Adrenal gland (tissue), 19 donors: ENCODE measurements at places on chromosomes 16 and 17. TPM values are rescaled to one million over a fixed set of nuclear protein-coding genes. Genes with fewer than 3 reads are reported as not detected.

The ARHGDIG gene
- total RNA-seq = not detected

The CNGB1 gene
- total RNA-seq = not detected

The MGAT5B gene
- 0.26 TPM for total RNA-seq

The TAC4 gene
- total RNA-seq = not detected

The CYB5B gene
- 670 TPM for total RNA-seq

DNA sequence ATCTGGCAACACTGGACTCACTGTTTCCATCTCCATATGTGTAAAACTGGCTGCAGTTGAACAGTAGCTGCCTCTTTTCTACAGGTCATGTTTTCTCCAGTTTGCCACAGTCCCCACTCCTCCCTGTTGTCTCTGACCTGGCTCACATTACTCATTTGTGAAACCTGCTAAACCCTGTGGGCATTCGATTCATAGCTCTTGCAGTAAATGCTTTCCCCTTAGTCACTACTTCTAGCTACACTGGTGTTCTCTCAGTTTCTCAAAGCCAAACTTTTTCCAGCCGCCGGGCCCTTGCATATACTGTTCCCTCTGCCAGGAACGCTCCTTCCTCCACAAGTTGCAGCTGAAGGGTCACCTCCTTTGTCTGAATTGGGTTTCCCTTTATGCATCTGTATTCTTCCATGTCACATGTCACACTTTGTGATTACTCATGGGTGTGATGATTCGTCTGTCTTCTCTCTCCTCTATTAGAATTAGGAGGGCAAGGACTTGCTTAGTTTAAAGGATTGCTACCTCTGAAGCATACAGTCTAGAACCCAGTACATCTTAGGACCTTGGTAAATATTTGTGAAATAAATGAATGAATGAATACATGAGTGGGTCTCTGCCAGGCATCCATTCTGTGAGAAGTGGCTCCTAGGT, 15.0 kb upstream of the MT4 start:
- no peaks in the 10 kb centered on the region for H3K27me3 ChIP-seq
- DNase-seq = no peak
- peak overlapping the region; percentile 6 for H3K27ac ChIP-seq

DNA sequence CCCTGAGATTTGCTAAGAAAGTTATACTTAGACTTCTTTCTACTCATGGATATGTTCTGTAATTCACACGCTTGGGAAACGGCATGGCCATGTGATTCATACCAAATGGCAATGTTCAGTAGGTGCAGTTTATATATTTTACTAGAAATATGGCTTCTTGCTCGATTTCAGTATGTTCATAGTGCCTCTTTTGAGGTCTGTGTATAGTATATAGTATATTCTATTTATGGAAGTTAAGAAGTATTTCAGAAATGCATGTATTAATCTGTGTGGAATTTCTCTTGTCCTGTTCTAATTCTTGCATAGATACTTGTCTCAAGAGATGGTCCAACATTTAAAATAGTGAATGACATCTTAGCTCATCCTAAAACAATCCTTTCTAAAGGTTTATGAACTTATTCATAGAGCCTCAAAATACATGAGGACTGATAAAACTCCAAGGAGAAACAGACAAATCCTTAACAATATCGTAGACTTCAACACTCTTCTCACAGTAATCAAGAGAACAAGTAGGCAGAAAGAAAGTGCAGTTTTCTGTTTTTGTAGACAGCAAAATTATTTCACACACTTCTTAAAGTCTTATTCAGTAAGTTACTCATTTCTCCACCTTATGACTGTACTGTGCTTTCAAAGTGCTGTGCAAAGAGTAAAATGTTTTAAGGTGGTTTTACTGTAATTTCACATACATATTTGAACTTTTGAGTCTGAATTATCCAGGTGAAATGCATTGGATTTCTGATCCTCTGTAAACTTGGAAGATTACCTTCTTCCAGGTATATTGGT, 11.1 kb downstream of the BPTF start:
- no peak for DNase-seq
- H3K27me3 ChIP-seq = no peaks in the 10 kb centered on the region
- no peak overlapping the region for H3K4me3 ChIP-seq
- H3K27ac ChIP-seq = no peak overlapping the region

DNA sequence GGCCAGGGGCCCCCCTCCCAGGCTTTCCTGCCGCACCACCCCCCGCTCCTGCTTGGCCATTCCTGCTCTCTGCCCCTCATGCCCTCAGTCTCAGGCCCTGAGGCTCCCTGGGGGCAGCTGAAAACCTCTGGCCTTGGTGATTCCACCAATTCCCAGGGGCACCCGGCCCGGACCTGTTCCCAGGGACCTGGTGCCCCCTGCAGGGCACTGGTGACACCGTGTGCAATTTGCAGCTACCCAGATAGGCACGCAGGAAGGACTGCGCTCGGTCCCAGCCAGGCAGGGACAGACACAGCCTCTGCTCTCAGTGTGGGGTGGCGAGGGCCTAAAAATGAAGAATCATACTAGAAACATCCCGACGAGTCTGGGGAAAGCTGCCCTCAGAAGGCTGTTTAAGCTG, 13.4 kb downstream of the WFDC1 start:
- DNase-seq = peak; percentile 38
- H3K27me3 ChIP-seq = peaks cover 11% of the 10 kb centered on the region
- H3K27ac ChIP-seq = no peak overlapping the region
- peaks cover 7% of the 10 kb centered on the region for H3K4me1 ChIP-seq
- no peaks in the 10 kb centered on the region for H3K36me3 ChIP-seq

GRCh38 chr16:86042393-86042792, 143.4 kb downstream of the IRF8 start:
- no peak for DNase-seq
- H3K4me1 ChIP-seq = no peaks in the 10 kb centered on the region
- H3K36me3 ChIP-seq = no peaks in the 10 kb centered on the region
- H3K27ac ChIP-seq = no peak overlapping the region
- H3K4me3 ChIP-seq = no peak overlapping the region
- peaks cover 7% of the 10 kb centered on the region for H3K27me3 ChIP-seq

DNA sequence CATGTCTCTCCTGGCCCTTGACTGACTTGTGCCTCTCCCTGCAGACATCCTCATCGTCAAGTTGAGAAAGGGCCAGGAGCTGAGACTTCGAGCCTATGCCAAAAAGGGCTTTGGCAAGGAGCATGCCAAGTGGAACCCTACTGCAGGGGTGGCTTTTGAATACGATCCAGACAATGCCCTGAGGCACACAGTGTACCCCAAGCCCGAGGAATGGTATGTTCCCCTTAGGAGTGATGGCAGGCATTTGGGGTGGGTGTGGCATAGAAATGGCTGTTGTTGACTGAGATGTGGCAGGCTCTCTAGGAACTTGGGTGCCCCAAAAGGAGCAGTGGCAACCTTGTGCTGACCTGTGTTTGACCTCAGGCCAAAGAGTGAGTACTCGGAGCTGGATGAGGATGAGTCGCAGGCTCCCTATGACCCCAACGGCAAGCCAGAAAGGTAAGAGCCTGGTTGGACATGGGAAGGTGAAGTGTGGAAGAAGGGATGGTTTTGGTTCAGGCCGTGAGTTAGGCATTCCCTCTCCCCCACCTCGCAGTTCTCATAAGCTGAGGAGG, 7.5 kb downstream of the POLR2C start:
- DNase-seq = no peak
- H3K4me1 ChIP-seq = peaks cover 30% of the 10 kb centered on the region
- peaks cover 96% of the 10 kb centered on the region for H3K36me3 ChIP-seq
- no peak overlapping the region for H3K4me3 ChIP-seq
- no peak overlapping the region for H3K27ac ChIP-seq
- no peaks in the 10 kb centered on the region for H3K27me3 ChIP-seq

- H3K4me3 ChIP-seq = no peak overlapping the region
- no peaks in the 10 kb centered on the region for H3K27me3 ChIP-seq
- peaks cover 45% of the 10 kb centered on the region for H3K4me1 ChIP-seq
Measured at GRCh38 chr16:75254359-75254837, 3.0 kb upstream of the BCAR1 start.

GRCh38 chr17:1010586-1010985, 13.7 kb downstream of the TIMM22 start:
- H3K27ac ChIP-seq = no peak overlapping the region
- peaks cover 9% of the 10 kb centered on the region for H3K4me1 ChIP-seq
- no peak for DNase-seq
- H3K36me3 ChIP-seq = no peaks in the 10 kb centered on the region
- H3K4me3 ChIP-seq = no peak overlapping the region
- no peaks in the 10 kb centered on the region for H3K27me3 ChIP-seq

- no peak for DNase-seq
- H3K4me3 ChIP-seq = no peak overlapping the region
- no peaks in the 10 kb centered on the region for H3K4me1 ChIP-seq
- H3K27ac ChIP-seq = no peak overlapping the region
Measured at GRCh38 chr16:17775061-17775460, 304.3 kb upstream of the XYLT1 start.

- H3K27ac ChIP-seq = peak overlapping the region; percentile 68
- no peaks in the 10 kb centered on the region for H3K36me3 ChIP-seq
- H3K4me3 ChIP-seq = no peak overlapping the region
- H3K27me3 ChIP-seq = no peaks in the 10 kb centered on the region
Measured at GRCh38 chr17:78783711-78784324, 1.7 kb upstream of the CYTH1 start.

- H3K4me1 ChIP-seq = peaks cover 37% of the 10 kb centered on the region
- H3K4me3 ChIP-seq = no peak overlapping the region
- no peak overlapping the region for H3K27ac ChIP-seq
- no peaks in the 10 kb centered on the region for H3K36me3 ChIP-seq
- DNase-seq = no peak
Measured at GRCh38 chr16:67860589-67861398, 12.1 kb upstream of the EDC4 start.

- H3K27me3 ChIP-seq = peaks cover 4% of the 10 kb centered on the region
- H3K27ac ChIP-seq = no peak overlapping the region
- H3K36me3 ChIP-seq = no peaks in the 10 kb centered on the region
- no peak overlapping the region for H3K4me3 ChIP-seq
- no peaks in the 10 kb centered on the region for H3K4me1 ChIP-seq
- DNase-seq = no peak
Measured at GRCh38 chr17:15349119-15349518, 7.7 kb upstream of the TEKT3 start.

GRCh38 chr17:52982331-52982730, 823.8 kb upstream of the CA10 start:
- H3K36me3 ChIP-seq = no peaks in the 10 kb centered on the region
- no peak overlapping the region for H3K27ac ChIP-seq
- H3K4me3 ChIP-seq = no peak overlapping the region
- H3K4me1 ChIP-seq = no peaks in the 10 kb centered on the region
- H3K27me3 ChIP-seq = no peaks in the 10 kb centered on the region

DNA sequence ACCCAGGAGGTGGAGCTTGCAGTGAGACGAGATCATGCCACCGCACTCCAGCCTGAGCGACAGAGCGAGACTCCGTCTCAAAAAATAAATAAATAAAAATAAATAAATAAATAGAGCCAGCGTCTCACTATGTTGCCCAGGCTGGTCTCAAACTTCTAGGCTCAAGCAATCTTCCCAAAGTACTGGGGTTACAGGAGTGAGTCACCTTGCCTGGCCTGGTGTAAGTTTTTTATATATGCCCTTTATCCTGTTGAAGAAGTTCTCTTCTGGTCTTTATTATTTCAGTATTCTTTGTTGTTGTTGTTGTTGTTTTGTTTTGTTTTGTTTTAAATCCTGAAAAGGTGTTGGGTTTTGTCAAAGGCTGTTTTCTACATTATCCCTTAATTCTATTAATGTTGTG, 30.1 kb upstream of the ABCC1 start:
- no peaks in the 10 kb centered on the region for H3K4me1 ChIP-seq
- H3K36me3 ChIP-seq = no peaks in the 10 kb centered on the region
- DNase-seq = no peak

DNA sequence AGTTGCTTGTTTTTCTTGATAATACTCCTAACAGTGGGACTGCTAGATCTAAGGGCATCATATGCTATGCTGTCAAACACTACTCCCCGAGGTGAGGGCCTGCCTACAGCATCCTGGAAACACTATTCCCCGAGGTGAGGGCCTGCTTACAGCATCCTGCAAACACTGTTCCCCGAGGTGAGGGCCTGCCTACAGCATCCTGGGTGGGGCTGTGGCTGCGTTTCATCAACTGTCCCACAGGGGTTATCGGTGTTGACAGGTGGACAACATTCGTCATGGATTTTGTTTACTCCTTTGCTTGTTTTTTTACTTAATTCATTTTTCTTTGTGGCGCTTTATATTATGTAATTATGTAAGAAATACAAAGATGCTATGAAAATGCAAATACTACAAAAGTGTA, 22.5 kb downstream of the NPRL3 start:
- H3K27ac ChIP-seq = no peak overlapping the region
- no peaks in the 10 kb centered on the region for H3K27me3 ChIP-seq
- no peak overlapping the region for H3K4me3 ChIP-seq
- DNase-seq = no peak
- peaks cover 17% of the 10 kb centered on the region for H3K4me1 ChIP-seq

- no peak overlapping the region for H3K27ac ChIP-seq
- H3K27me3 ChIP-seq = no peaks in the 10 kb centered on the region
- H3K36me3 ChIP-seq = no peaks in the 10 kb centered on the region
- no peak for DNase-seq
- H3K4me1 ChIP-seq = peaks cover 4% of the 10 kb centered on the region
- no peak overlapping the region for H3K4me3 ChIP-seq
Measured at GRCh38 chr17:17527534-17527933, 31.3 kb upstream of the RASD1 start.

GRCh38 chr16:31572821-31573220, 45.1 kb downstream of the AHSP start:
- H3K27me3 ChIP-seq = peaks cover 20% of the 10 kb centered on the region
- no peak for DNase-seq
- no peaks in the 10 kb centered on the region for H3K36me3 ChIP-seq
- H3K4me1 ChIP-seq = no peaks in the 10 kb centered on the region

DNA sequence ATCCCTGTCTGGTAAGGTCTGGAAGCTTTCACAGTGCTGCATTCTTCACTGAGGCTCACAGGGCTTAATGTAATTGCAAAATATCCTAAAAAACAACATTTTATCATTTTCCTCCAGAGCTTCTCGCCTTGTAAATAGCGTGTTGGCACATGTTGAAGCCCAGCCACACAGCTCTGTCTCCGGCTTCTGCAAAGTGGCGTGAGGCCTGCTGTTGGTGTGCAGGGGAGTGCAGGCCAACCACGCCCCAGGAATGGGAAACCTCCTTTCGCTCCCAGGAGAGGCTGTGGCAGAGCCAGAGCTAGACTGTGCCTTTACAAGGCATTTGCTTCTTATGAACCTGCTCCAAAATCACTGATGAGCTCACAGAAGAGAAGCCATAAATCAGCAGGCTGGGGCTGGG, 248.2 kb upstream of the MAF start:
- no peaks in the 10 kb centered on the region for H3K36me3 ChIP-seq
- DNase-seq = no peak
- H3K4me1 ChIP-seq = no peaks in the 10 kb centered on the region
- H3K27ac ChIP-seq = no peak overlapping the region
- H3K27me3 ChIP-seq = no peaks in the 10 kb centered on the region

DNA sequence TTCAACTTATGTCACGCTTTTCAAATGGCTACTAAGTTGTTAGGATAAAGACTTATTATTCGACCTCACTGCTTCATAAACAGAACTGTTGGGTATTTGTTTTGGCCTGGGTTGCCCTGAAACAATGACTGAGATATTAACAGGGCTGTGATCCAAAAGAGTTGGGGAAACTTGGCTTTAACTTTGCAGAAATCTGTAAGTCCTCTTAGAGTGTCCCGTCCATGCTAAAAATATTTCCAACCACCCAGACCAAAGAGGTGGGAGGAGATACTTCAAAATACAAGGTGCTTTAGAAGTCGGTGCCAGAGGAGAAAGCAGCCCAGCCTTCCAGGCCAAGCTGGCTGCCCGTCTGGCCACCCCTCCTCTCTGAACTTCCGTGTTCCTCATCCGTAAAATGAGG, 16.1 kb upstream of the SPATA32 start:
- no peak overlapping the region for H3K4me3 ChIP-seq
- no peaks in the 10 kb centered on the region for H3K27me3 ChIP-seq
- peaks cover 31% of the 10 kb centered on the region for H3K36me3 ChIP-seq
- H3K27ac ChIP-seq = peak overlapping the region; percentile 37

- peak within 1 kb of the TSS; percentile 21 for H3K4me3 ChIP-seq
- peaks cover 10% of the 10 kb centered on the region for H3K27me3 ChIP-seq
- peak; percentile 58 for DNase-seq
- peaks cover 7% of the 10 kb centered on the region for H3K4me1 ChIP-seq
- no peaks in the 10 kb centered on the region for H3K36me3 ChIP-seq
Measured at GRCh38 chr16:56667581-56668571, at the start of gene MT1G. TSS of gene MT1G (minus strand) at chr16:56668065. CDS start at chr16:56667993, 72 bp downstream.
